ENCODE measurements at places on chromosomes 13 and 19.

DNA sequence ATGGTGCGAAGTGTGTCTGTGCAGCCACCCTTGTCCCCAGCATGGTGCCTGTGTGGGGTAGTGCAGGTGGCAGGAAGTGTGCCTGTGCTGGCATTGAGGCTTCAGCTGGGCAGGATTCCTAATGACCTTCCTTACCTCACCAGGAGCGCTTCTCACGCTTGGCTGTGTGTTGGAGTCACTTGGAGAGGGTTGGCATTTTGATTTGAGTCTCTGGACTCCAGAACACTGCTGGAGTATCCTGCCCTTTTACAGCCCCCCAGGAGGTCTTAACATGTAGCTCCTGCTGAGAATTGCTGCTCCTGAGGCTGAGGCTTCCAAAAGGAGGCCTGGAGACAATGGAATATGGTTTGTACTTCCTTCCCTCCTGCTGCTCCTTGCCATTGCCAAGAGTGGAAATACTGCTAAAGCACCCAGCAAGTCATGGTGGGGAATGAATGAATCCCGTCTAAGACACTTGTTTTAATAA lies 87.1 kb downstream of the ARHGEF7 start:
- DNase-seq = no peak

DNA sequence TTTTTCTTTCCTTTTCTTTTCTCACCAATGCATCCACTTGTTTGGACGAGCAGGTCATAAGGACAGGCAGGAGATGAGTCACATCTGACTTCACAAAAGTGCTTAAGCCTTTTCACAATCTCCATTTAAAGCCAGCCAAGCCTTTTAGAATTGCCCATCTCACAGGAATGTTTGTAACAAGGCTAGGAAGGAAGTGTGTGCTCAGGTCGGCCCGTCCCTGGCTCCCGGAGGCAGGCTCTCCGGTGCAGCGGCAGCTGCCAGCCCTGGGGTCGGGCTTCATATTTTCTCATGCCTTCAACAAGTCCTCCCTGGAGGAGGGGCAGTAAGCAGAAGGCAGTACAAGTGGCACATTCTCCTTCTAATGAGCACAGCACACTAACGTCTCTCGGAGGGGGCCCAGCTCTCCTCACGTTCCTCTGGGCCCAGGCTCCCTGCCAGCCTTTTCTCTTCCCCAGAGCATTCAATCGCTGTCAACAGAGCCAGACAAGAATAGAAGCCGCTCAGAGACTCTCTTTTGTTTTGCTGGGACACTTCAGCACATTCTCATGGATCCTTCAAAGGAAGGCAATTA lies 180.5 kb downstream of the COL4A1 start:
- peak; percentile 96 for DNase-seq

DNA sequence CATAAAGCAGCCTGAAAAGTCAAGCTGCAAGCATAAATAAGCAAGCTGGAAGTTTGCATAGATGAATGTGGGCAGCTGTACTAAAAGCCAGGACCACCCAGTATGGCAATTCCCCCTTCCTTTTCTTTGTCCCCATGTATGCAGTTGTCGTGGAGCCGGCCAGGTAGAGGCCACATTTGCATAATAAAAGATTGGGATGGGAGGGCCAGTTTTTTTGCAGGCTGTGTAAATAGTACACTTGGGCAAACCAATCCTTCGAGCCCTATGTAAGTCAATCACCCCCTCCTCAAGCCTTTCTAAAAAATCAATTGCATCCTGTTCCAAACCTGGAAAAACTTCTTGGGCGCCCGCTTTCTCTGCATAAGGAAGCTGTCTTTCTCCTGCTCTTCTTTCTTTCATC lies 13.1 kb upstream of the ZNF99 start:
- no peak for DNase-seq

DNA sequence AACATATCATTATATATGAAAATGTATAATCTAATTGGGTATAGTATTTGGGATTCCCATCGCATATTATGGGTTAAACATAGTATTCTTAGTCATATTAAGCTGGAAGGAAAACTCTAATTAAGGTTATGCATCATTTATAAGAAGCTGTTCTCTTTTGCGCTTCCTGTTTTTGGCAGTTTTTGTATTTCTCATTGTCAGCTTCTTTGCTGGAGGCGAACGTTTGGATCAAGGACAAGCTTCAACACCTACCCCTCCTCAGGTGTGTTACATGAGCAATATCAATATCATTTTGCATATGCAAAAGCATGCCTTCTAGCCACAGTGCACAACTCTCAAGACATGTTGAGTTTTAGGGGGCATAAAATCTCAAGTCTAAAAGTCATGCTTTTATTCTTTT lies 439.8 kb downstream of the TDRD3 start:
- DNase-seq = no peak

Measured in A172 (cell line).